ENCODE measurements at places on chromosomes 1 and 21. TPM values are rescaled to one million over a fixed set of nuclear protein-coding genes. Genes with fewer than 3 reads are reported as not detected.

- peak; percentile 38 for ATAC-seq
These were observed 659 bp downstream of the AGO1 start for GRCh38 chr1:35883635-35884101.

DNA sequence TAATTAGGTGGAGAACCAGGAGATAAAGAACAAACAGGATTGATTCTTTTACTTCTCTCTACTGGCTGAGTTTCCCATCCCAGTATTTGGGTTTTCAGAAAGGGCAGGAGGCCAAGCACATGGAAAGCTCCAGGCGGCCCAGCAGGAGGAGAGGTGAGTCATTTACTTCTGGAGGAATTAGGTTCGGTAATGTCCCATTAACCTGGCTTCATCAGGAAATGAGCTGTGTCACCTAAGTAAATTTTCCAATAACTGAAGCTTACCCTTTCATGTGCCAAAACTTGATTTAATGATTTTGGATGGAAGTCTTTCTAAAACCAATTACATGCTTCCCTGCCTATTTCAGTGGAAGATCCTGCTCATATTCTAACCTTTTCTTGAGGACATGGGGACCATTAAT, 257.6 kb upstream of the USP24 start:
- ATAC-seq = no peak

Gene LMOD1
- 1,267 TPM for total RNA-seq

DNA sequence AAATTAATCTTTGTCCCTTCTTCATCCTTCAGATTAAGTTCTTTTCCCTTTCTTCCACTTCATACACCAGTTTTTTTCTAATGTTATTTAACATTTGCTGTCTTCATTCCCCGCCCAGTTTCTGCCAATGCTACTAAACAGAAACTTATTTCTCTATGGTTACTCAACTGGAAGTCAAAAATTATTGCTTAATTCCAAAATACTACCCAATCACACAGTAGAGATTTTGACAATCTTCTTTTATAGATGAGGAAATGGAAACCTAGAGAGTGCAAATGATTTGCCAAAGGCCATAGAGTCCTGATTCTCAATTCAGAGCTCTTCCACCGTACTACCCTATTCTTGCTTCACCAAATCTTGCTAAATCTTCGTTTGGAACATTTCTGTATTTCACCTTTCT, 58.1 kb upstream of the SH3GLB1 start:
- ATAC-seq = no peak

Gene OR2M7
- not detected for total RNA-seq

DNA sequence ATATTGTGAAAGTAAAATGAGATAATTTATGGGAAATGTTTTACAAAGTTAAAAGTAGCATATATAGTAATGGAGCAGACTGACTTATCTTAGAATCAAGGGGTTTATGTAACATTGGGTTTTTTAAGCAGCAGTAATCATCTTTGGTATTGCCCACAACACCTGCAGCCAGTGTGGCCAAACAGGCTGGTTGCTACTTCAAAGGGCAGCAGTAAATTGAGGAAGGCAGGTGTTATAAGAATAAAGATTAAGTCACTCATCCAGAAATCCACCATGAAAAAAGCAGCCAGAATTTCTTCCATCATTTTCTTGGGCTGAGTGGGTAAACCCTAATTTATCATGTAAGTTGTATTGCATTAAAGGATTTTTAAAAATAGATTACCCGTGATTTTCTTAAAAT, 16.7 kb downstream of the DYNLT5 start:
- ATAC-seq = no peak

Gene CYP4B1
- 66.9 TPM for total RNA-seq

Data from gastroesophageal sphincter (tissue), 4 donors.